SW480 (cell line): ENCODE measurements at places on chromosomes 2 and 18.

DNA sequence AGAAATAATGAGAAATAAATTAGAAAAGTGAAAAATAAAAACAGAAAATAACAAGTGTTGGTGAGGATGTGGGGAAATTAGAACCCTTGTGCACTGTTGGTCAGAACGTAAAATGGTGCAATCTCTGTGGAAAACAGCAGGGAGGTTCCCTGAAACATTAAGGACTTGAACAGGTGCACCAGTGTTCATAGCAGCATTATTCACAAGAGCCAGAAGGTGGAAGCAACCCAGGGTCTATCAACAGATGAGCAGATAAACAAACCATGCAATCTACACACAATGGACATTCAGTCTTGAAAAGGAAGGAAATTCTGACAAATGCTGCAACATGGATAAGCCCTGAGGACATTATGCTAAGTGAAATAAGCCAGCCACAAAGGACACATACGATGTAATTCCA, 58.2 kb upstream of the TFCP2L1 start:
- DNase-seq: no peak

- DNase-seq: no peak
These were observed 159.9 kb downstream of the BARD1 start for GRCh38 chr2:214649440-214650205.

GRCh38 chr18:12744103-12744502, 41.3 kb downstream of the PSMG2 start:
- DNase-seq: peak; percentile 70

- DNase-seq: no peak
These were observed 126.5 kb downstream of the ZNF407 start for GRCh38 chr18:74724186-74724585.

DNA sequence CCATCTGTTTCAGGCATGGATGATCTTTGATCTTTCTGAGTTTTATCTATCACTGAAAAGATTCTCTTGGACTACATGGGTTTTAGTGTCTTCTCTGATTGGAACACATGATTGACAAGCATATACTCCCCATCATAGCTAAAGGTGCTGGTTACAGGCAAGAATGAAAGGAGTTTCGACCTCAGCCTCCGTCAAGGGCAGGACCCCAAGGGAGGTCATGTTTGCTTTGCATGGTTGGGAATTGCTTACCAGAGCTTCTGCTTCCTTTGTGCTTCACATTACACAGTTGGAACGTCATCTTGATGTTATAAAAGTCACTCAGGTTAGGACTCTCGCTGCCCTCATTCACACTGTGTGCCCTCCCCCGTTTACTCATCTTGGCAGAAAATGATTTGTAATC, 287.7 kb downstream of the PIK3C3 start:
- no peak for DNase-seq
